ENCODE measurements at places on chromosomes 1 and 21.

DNA sequence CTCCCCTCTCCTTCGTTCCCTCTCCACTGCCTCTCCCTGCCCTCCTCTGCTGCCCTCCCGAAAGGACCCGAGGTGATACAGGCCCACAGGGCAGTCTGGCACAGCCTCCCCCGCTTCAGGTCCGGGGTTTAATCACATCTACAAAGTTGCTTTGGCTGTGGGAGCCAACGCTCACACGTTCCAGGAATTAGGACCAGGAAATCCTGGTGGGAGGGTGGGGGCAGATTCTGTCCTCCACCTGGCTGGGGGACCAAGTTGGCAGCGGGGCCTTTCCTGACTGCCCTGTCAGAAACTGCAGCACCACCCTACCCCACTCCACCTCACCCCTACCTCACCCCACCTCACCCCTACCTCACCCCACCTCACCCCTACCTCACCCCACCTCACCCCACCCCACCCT is 95.1 kb downstream of the WDR4 start:
- DNase-seq = no peak

GRCh38 chr1:246012341-246012740 is 494.7 kb downstream of the SMYD3 start:
- DNase-seq = no peak

- DNase-seq = no peak
These were observed 14.0 kb downstream of the LAPTM5 start for GRCh38 chr1:30743584-30744059.

- DNase-seq = no peak
These were observed 12.3 kb upstream of the HES5 start for GRCh38 chr1:2542246-2542915.

- no peak for DNase-seq
These were observed 44.6 kb downstream of the ZSCAN20 start for GRCh38 chr1:33516891-33517567.

DNA sequence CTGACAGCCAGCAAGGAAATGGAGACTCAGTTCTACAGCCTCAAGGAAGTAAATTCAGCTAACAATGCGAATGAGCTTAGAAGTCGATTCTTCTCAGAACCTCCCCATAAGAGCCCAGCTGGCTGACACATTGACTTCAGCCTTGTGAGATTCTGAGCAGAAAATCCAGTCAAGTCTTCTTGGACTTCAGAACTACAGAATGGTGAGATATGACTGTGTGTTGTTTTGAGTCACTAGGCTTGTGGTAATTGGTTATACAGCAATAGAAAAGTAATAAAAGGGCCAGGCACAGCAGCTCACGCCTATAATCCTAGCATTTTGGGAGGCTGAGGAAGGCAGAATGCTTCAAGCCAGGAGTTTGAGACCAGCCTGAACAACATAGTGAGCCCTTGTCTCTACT is 161.8 kb upstream of the IVNS1ABP start:
- no peak for DNase-seq

DNA sequence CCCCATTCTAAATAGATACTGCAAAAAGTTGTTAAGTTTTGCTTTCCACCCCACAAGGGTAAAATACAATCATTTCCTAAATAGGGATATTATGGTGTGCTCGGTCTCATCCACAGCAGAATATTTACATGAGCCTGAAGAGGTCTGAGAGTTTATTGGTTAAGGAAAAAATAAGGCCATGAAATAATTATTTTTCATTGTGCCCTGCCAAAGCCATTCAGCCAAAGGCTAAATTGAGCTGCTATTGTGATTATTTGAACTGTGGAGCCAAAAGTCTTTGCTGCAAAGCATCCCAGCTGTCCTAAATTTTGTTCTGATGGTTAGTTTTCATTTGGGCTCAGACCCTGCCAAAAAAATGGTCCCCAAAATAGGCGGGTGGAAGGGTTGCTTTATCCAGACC is 298.7 kb upstream of the ESRRG start:
- no peak for DNase-seq

DNA sequence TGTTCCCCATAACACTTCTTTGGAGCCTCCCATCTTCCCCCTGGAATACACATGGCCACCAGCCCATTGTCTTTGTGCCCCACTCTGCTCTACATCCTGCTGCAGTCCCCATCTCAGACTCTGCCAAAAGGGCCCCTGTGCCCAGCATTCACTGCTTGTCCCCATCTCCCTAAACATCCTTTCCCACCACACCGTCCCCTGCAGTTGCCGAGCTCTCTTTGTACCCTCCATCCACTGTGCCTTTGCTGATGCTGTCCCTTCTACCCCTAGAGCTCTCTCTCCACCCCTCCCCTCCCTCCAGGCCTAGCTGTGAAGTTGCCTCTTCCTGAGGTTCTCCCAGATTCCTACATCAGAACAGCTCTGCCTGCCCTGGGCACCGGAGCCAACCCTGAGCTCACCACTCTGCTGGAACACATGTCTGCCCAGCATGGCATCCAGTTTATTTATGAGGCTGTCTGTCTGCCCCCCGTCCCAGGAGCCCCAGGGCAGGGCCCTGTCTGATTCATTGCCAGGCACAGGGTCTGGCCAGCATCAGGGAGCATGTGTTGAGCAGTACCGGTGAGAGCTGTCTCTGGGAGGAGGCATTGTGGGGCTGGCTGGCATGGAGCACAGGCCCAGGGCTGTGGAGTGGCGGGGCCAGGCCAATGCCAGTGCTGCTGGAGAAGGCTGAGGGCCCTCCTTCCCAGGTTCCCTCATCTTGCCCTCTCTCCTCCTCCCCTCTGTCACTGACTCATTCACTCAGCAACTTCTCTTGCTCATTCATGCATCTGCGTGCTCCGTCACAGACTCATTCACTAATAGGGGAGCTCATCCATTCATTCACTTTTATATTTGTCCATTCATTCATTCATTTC is 28.8 kb downstream of the EDN2 start:
- no peak for DNase-seq

DNA sequence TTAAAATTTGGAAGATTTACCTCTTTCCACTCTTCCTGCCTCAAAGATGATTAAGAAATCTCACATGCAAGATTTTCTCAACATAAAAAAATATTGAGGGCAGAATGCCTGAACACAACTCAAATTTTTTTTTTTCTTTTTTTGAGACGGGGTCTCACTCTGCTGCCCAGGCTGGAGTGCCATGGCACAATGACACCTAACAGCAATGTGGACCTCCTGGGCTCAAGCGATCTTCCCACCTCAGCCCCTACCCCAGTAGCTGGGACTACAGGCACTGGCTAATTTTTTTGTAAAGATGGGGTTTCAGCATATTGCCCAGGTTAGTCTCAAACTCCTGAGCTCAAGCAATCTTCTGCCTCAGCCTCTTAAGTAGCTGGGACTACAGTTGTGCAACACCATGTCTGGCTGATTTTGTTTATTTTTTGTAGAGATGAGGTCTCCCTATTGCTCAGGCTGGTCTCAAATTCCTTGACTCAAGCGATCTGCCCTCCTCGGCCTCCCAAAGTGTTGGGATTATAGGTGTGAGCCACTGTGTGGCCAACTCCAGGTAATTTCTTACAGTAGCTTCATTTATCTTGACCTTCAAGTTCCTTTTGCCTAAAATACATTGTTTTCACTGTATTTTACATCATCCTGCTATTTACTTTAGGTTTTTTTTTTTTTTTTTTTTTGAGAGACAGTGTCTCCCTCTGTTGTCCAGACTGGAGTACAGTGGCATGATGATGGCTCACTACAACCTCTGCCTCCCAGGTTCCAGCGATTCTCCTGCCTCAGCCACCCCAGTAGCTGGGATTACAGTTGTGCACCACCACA is 10.4 kb downstream of the NUCKS1 start:
- peak; percentile 32 for DNase-seq

- DNase-seq = no peak
These were observed 705 bp upstream of the SLC50A1 start for GRCh38 chr1:155134880-155135414.

GRCh38 chr1:29767769-29768425 is 531.6 kb downstream of the PTPRU start:
- no peak for DNase-seq

DNA sequence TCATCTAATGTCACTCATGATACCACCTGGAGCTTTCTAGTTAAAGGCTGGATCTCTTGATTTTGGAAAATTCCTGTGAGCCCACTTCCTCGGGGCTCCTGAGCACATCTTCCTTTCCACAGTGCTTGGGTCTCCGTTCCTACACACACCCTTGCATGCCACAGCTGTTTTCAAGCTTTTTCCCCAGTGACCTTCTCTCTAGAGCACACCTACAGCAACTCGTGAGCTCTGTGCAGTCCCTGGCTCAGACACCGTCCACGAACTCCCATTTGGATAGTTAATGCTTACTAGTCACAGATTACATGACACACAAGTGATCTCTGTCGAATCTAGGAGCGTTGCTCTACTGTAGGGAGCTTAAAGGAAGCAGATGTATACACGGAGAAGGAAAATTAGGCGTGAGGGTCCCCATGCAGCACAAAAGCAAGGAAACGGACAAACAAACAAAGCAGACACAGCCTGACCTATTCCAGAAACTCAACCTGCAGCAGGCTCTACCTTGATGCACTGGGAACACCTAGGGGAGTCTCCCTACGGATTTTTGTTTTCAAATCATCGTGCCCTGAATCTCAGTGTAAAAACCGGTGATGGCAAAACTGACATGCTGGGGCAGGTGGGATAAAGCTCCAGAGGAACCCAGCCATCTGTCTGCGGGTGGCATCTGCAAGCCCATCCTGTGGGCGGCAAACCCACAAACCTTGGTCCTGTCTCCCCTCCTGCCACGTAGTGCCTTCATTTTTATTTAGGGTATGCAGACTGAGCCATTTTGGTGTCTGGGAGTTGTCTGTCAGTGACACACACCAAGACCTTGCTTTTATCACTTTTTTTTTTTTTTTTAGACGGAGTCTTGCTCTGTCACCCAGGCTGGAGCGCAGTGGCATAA is 177.8 kb downstream of the RUNX1 start:
- DNase-seq = no peak

GRCh38 chr1:116393792-116394191 is 20.7 kb downstream of the ATP1A1 start:
- no peak for DNase-seq

DNA sequence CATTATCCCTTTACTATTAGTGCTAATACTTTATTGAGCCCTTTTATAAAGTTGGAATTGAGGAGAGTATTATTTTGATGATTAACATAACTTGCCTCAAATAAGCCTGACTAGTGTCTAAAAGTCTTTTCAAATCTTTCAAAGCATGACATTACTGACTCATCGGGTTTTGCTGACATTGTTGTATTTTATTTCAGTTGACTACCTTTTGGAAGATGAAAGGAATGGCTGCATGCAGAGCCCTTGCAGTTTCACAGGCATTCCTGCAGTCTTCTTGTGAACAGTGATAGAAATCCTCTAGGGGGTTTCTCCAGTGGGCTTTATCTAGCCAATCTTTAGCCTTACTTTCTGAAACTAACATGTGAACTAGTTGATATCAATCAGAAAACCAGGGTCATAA is 43.0 kb upstream of the TMEM61 start:
- DNase-seq = no peak

GRCh38 chr1:96388421-96389310 is 332.9 kb upstream of the PTBP2 start:
- DNase-seq = no peak

DNA sequence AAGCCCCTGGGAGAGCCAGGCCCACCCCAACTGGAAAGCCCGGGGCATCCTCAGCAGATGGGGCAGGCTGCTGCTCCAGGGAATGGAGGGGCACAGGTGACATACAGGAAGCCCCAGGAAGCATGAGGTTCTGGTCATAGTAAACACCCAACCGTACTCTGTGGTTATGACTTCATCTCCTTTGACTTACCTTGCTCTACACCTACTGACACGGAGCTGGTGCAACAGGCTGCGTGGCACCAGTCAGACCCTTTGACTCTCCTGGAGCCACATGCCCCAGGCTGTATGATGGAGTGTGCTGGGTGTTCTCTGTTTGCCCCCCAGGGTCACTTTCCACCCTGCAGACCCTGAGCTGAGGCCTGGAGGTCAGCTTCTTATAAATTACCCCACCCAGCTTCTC is 72.1 kb downstream of the PGBD5 start:
- DNase-seq = no peak

GRCh38 chr1:198187973-198188588 is 31.3 kb downstream of the NEK7 start:
- DNase-seq = no peak

- no peak for DNase-seq
These were observed 1.3 kb downstream of the DYRK1A start for GRCh38 chr21:37367703-37368540.

DNA sequence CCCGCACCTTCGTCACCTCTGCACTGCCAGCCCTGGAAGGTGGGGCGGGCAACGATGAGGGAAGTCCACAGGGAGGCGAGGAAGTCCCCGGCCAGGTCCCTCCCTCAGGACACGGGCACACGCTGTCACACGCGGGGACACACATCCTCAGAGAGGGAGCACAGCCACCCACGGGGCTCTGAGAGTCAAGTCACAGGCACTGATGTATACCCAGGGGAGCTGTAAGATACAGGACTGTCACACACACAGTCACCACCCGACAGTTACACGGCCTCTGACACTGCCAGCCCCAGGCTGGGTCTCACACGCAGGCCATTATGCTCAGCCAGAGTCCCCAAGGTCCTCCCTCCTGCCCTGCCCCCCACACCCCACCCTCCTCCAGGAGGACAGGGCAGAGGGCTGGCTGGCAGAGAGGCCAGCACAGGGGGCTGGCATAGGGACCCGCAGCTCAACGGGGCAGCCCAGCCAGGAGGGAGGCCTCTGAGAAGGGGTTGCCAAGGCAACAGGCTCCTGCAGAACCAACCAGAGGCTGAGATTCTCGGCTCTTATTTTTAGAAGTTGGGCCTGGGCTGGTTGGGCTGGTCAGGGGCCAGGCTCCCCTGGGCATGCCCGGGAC is 17.7 kb upstream of the ADGRB2 start:
- no peak for DNase-seq

DNA sequence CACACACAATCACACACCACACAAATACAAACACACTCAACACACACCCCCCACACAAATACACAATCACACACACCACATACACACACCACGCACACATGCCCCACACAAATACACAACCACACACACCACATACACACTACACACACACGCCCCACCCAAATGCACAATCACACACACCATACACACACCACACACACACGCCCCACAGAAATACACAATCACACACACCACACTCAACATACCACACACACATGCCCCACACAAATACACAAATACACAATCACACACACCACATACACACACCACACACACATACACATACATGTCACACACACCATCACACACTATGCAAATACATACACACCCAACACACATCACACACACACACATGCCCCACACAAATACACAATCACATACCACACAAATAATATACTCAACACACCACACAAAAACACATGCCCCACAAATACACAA is 50.2 kb downstream of the PRDM15 start:
- DNase-seq = no peak

- no peak for DNase-seq
These were observed 13.0 kb downstream of the MATN1 start for GRCh38 chr1:30710407-30710806.

DNA sequence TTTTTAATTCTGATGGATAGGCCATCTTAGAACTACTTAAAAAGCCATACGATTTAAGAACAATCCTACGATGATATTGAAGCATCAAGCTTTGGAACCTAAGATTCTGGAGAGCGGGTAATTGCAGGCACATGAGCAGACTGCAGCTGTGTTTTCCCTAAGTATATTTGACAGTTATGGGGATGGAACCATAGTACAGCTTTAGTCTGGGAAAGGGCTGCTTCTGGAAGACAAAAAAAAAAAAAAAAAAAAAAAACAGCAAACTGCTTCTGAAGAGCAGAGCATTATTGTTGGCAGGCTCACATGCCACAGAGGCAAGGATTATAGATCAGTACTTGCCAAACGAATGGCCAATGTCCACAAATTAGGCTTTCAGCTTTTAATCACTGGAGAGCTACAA is 1618.7 kb downstream of the AMY1C start:
- DNase-seq = no peak

- DNase-seq = no peak
These were observed 33.8 kb downstream of the CLIC6 start for GRCh38 chr21:34702341-34703170.
